ENCODE measurements at places on chromosomes 4 and X. TPM values are rescaled to one million over a fixed set of nuclear protein-coding genes. Genes with fewer than 3 reads are reported as not detected.

DNA sequence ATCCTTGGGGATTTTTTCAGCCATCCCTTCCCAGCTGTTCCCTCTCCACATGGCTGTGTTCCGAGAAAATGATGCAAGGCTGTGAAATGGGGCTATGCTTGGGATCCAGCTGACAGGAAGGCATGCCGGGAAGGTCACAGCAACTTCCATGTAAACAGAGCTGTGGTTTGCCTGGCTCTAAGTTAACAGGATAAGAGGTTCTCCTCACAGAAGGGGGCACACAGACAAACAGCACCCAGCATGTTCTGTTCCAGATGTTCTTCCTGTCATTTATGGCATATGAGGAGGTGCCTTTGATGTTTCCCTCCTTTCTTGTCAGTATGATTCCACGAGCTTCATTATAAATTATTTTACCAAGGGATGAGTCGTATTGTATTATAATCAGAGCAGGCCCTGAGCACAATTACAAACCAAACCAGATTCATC, 220.7 kb downstream of the ANTXR2 start:
- no peak for DNase-seq
- no peaks in the 10 kb centered on the region for H3K36me3 ChIP-seq
- H3K27ac ChIP-seq: peak overlapping the region; percentile 31
- H3K4me1 ChIP-seq: peaks cover 13% of the 10 kb centered on the region
- H3K4me3 ChIP-seq: no peak overlapping the region
- no peaks in the 10 kb centered on the region for H3K27me3 ChIP-seq

Gene SSX4
- total RNA-seq: not detected

DNA sequence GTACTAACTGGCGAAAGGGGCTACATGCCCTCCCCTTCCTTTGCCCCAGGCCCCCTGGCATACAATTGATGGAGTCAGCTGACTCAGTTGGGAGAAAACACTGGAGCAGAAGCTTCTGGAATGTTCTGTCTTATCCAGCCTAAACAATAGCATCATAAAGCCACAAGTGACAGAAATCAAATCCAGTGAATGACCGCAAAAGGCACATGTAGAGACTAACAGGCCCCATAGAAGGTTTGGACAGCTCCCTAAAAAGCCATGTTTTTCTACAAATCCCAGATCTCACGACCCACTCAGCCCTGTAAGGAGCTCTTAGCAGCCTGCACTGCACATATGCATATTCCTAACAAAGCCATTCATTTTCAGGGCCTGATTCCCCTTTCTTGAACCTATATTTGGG, 25.1 kb downstream of the SCARB2 start:
- no peak for DNase-seq
- H3K4me3 ChIP-seq: no peak overlapping the region
- H3K4me1 ChIP-seq: peaks cover 3% of the 10 kb centered on the region
- H3K36me3 ChIP-seq: peaks cover 38% of the 10 kb centered on the region
- H3K27me3 ChIP-seq: no peaks in the 10 kb centered on the region
- no peak overlapping the region for H3K27ac ChIP-seq

Gene MAP7D2
- total RNA-seq: 6.3 TPM

- DNase-seq: no peak
- no peak overlapping the region for H3K27ac ChIP-seq
- H3K27me3 ChIP-seq: no peaks in the 10 kb centered on the region
- no peaks in the 10 kb centered on the region for H3K36me3 ChIP-seq
Measured at GRCh38 chrX:28312259-28312658, 275.0 kb upstream of the IL1RAPL1 start.

Gene FABP2
- not detected for total RNA-seq

DNA sequence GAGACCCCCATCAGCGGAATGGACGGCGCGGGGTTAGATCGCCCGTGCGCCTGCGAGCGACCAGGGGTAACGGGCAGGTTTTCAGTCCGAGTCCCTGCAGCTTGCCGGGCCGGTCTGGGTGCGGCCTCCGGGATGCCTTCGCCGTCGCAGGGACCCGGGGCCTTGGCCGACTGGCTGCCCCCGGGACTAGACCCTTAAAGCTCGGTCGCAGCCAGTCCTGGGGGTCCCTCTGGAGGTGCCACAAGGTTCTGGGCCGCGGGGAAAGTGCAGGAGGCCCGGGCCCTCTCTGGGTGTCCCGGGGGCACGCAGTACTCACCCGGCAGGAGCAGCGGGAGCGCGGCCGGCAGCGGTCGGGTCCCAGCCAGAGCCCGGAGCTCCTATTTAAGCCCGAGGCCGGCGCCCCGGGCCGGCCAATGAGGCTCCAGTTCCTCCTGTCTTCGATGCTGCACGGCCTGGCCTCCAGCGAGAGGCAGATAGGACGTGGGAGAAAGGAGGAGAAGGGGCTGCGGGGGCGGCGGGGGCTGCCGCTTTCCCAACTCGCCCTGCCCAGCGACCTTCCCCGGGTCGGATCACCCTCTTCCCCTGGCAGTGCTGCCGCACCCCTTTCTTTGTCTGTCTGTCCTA, at the start of gene SPON2:
TSS of gene SPON2 (minus strand) at position 356 of the 624 bp plus-strand sequence.
- H3K27me3 ChIP-seq: peaks cover 31% of the 10 kb centered on the region
- no peak for DNase-seq
- no peaks in the 10 kb centered on the region for H3K36me3 ChIP-seq
- peaks cover 60% of the 10 kb centered on the region for H3K4me1 ChIP-seq
- peak within 1 kb of the TSS; percentile 71 for H3K27ac ChIP-seq

Gene XAGE2
- total RNA-seq: not detected

DNA sequence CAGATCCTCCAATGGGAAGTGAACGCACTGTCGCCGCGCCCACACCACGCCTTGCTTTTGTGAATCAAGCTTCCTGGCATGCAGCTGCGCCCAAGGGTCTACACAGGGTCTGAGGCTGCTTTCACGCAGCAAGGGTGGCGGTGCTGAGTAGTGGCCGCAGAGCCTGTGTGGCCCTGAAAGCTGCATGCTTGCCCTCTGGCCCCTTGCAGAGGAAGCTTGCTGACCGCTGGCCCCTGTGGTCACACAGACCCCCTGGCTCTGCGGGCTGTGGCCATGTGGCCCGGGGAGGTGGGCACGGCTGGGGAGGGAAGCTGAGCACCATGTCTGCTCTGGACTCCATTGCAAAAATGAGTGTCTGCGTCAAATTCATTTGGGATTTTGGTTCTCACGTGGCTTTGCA, 8.8 kb downstream of the DOK7 start:
- peaks cover 61% of the 10 kb centered on the region for H3K27me3 ChIP-seq
- H3K4me1 ChIP-seq: no peaks in the 10 kb centered on the region
- no peak overlapping the region for H3K27ac ChIP-seq

DNA sequence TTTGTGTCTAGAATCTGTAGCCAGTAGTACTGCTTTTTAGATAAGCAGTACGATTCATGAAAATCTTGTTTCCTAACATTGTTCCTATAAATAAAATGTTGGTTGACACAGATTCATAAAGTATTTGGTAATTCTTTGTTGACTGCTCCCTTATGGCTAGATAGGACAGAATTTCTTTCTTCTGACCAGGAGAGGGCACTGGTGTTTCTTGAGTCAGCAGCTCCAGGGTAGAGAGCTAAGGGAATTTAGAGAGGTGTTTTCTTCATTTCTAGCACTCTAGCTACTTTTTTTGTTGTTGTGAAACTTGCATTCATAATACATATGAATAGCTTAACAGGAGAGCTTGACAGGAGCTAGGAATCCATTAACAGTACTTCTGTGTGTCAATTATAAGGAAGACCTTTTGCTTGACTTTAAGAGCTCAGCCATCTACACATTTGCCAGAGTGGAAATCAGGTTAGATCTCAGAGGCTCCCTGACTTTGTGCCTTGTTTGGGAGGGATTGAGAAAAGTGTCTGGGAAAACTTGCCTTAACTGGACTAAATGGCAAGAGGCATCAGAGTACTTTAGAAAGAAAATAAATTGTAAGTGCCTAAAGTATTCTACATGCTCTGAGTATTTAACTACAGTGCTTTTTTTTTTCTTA, 756.1 kb downstream of the SH3BGRL start:
- no peaks in the 10 kb centered on the region for H3K4me1 ChIP-seq
- no peak overlapping the region for H3K27ac ChIP-seq
- no peaks in the 10 kb centered on the region for H3K36me3 ChIP-seq
- H3K27me3 ChIP-seq: no peaks in the 10 kb centered on the region

Gene ASB12
- total RNA-seq: not detected

Data from suprapubic skin (tissue), 4 donors.